Sigmoid colon (tissue), 7 donors: ENCODE measurements at places on chromosomes 6 and 20.

- no peak for DNase-seq
These were observed 162.8 kb downstream of the PHF3 start for GRCh38 chr6:63798378-63798777.

- DNase-seq, result no peak
These were observed 110.1 kb downstream of the MAFB start for GRCh38 chr20:40578961-40579360.

- DNase-seq, result no peak
These were observed 43.7 kb downstream of the TOP1 start for GRCh38 chr20:41072190-41072863.

DNA sequence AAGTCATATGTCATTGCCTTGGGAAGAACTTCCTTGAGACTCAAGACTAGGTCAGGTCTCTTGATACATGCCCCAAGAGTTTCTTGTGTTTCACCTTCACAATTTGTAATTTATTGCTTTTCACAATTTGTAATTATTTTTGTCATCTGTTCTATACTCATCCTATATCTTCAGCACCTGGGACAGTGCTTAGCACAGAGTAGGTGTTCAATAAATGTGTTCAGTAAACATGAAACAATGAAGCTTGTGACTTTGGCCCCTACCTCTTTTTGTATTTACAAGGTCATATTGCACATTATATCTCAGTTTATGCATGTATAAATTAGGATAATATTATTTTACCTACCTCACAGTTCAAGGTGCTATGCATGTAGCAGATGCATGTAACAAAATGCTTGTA, 21.5 kb upstream of the SRPK1 start:
- DNase-seq, result no peak

DNA sequence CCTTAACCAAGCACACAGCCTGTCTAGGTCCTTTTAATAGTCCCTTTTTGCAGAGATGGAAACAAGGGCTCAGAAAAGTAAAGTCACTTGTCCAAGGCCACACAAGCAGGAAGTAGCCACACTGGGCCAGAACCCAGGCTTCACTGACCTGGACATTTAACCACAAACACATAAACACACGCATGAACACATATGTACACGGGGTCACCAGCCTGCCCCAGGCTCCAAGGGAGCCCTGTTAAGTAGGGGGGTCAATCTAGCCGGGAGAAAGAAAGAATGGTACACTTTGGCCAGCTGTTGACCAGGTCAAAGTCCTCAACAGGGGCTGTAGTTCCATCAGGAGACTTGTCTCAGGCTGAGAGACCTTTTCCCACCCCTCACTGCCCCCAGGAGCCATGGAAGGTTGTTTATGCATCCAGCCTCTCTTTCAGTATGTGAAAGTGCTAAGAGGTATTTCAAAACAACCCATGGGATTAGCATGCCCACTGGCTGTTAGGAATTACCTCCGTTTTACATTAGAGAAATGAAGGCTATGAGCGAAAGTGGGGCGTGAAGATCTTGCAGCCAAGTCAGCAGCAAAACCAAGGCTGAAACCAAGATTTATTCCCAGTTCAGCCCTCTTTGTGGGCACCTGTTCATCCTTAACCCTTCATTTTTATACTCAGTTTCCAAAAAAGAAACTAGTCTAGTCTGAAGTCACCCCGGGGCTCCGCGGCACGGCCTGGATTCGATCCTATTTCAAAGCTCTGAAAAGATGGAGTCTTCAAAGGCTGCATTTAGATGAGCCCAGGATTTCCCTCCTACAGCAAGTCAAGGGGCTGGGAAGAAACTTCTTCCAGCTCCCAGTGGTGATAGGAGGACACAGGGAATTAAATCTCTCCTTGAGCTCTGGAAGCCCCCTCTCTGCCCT, 9.8 kb downstream of the SDC4 start:
- DNase-seq, result no peak

DNA sequence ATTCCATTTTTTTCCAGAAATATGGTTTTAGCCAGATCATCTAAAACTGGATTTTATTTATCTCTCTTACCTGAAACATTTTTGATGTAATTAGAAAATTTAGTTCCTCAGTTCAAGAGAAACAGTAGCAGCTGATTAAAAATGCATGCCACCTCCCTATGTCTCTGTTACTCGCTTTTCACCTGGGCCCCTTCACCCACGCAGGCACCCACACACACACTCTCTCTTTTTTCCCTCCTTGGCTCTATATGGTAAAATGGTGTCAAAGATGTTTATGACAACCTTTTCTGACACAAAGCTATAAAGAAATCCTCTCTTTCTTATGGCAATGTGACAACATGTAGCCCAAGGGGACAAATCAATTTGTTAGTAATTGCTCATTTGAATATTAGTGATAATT, 5.8 kb upstream of the SGK1 start:
- DNase-seq, result no peak

DNA sequence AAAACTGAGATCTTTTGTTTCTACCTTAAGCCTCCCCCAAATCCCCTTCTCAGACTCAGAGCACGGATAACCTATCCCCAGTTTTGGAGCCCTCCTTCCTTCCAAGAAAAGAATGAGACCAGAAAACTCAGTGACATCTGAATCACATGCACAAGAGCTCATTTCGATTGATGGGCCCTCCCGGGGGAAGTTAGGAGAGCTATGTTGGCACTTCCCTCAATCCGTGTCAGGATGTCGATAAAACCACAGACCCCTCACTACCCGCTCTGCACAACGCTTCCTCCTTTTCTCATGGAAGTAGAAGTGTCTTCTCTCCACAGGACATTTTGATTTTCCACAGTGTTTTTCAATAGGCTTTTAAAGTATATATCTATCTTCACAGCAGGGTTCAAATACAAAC, 332.4 kb downstream of the HACE1 start:
- DNase-seq, result no peak

DNA sequence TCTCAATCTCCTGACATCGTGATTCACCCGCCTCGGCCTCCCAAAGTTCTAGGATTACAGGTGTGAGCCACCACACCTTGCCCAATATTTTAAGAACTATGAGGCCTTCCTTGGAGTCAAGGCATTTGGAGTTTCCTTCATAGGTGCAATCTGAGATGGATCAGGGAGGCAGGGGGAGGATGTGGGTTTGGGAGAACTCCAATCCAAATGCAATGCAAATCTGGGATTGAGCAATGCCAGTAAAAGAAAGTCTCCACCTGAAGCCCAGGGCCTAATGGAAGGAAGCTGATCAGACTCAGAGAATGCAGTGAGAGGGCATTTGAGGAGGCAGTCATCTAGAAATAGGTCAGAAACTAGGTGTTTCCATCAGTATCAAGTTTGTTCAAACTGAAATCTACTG, 21.2 kb downstream of the RSPH3 start:
- DNase-seq, result no peak

DNA sequence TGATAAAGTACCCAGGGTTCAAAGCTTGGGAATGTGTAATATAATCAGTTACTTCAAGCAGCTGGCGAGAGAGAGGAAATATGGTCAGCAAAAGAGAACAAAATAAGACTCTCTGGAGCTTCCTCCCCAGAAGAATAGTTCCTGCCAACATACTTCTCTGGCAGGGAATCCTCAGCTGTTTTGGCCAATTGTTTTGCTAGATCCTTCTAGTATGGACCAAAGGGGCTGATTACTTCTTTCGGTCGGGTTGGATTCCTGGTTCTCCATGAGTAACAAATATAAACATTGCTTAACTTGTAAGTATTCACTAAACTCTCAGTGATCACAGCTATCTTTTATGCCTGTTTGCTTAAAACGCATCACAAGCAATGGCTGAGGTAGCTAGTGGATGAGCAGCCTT, 31.4 kb upstream of the FBXO9 start:
- no peak for DNase-seq

- no peak for DNase-seq
These were observed 238.7 kb upstream of the SOX4 start for GRCh38 chr6:21354805-21355238.
